Stimulated activated CD4-positive, alpha-beta T cell treated with anti-CD3 and anti-CD28 coated beads, Interleukin-12 subunit alpha, Interleukin-12 subunit beta, amount 100 ng/mL, for 24 hours (primary cell): ENCODE measurements at places on chromosomes 12 and 14.
A peak's percentile ranks its signal among the peaks of the same experiment; 100 is the strongest.

DNA sequence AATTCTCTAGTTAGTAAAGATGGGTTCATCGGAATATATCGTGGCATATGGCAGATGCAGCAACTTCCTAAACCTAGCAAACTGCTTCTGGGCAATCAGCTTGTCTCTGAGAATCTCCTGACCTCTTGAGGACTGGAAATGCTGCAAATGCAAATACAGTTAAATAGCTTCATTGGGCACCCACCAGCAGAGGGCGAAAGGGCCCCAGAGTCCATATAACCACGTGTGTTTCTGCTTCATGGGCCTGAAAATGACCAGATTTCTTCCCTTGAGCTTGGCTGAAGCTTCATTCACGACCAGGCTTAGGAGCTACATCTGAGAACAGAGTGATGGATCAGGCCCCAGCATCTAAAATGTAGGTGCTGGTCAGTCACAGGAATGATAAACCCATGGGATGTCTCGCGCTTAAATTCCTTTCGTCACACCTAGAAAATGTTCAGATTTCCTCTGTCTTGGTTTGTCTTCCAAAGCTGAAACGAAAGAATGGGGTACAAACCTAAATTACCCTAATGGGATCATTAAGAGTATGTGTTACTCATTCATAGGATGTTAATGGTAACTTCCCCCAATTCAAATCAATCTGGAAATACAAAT, 1482.5 kb upstream of the TMEM132C start:
- DNase-seq, result no peak

- DNase-seq, result no peak
These were observed 116.9 kb upstream of the PWP1 start for GRCh38 chr12:107568718-107569117.

DNA sequence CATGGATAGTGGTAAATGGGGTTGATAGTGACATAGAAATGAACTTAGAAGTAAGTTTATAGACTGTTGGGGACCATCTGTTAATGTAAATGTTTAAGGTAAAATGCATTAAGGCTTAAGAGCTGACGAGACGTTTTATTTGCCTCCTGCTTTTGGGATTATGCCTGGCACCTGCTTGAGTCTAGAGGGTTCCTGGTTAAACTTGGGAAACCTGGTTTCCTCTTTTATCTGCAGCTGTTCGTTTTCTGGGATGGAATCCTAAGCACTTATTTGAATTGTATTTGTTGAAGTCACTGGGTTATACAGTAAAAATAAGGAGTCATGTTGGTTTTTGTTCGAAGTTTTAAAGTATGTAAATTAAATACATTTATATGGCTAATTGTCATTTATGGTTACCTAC, 914.7 kb downstream of the NRXN3 start:
- no peak for DNase-seq

DNA sequence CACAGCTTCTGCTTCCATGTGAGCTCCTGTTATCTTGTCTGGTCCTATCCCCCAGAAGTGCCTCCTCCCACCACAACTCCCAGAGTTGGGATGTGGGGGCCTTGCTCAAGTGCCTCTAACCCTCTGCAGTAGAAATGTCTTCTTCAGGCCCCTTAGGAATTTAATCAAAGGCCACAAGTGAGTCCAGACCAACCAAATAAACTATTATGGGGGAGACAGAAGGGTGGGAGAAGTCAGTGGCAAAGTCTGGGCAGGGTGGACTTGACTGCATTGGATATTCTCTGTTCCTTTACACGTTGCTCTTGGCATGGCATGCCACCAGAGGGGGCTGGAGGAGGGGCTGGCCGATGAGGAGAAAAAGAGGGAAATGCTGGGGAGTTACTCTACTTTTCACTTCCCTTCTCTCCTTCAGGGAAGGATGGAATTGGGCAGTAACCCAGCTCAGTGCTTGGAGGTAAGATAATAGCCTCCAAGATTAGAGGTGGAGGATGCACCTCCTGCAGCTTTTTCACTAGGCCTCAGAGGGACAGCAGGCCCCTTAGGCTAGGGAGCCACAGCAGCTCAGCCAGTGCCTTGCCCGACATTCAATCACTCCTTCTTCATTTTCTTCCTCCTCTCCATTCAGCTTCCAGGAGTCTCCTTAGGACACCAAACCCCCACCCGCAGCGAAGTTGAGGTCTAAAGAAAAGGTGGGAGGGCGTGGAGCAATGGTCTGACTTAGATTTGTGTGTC, 1.2 kb upstream of the AP1G2 start:
- no peak for DNase-seq

- no peak for DNase-seq
These were observed 69.9 kb upstream of the C14orf180 start for GRCh38 chr14:104509673-104510072.

DNA sequence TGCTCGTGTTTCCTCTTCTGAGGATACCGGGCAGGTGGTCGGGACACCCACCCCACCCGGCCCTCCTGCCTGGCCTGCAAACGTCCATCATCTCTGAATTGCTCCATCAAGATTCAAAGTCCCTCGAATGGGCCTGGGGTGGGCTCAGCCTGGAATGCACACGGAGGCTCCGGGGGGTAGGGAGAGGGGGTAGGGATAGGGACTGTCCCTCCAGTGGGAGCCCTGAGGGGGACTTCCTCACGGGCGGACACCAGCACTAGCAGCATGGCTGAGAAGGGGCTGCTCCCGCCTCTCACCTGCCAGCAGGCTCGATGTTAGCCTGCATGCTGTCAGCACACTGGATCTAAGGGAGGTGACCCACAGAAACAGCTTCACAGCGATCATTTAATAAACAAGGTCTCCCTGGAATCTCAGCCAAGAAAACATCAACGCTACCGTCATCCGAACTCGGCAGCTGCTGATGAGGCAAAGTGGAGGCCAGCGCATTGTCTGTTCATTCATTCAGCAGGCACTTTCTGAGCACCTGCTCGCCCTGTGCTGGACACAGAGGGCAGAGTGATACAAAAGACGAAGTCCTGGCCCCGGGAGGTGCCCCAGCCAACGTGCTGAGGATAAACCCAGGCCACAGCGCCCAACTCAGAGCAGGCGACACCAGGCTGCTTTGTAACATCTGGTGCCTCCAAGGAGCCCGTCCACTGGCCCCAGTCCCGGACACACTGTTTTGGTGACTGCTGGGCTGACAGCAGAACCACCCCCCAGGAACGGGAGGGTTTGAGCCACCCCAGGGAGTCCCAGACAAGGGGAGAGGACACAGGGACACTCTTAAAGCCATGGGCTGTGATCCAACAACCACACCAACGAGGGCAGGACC, 6.3 kb downstream of the TMEM179 start:
- no peak for DNase-seq

GRCh38 chr12:86634456-86635410, 378.5 kb upstream of the MGAT4C start:
- no peak for DNase-seq

- DNase-seq, result no peak
These were observed 53.6 kb upstream of the BCL2L14 start for GRCh38 chr12:12017135-12017581.

DNA sequence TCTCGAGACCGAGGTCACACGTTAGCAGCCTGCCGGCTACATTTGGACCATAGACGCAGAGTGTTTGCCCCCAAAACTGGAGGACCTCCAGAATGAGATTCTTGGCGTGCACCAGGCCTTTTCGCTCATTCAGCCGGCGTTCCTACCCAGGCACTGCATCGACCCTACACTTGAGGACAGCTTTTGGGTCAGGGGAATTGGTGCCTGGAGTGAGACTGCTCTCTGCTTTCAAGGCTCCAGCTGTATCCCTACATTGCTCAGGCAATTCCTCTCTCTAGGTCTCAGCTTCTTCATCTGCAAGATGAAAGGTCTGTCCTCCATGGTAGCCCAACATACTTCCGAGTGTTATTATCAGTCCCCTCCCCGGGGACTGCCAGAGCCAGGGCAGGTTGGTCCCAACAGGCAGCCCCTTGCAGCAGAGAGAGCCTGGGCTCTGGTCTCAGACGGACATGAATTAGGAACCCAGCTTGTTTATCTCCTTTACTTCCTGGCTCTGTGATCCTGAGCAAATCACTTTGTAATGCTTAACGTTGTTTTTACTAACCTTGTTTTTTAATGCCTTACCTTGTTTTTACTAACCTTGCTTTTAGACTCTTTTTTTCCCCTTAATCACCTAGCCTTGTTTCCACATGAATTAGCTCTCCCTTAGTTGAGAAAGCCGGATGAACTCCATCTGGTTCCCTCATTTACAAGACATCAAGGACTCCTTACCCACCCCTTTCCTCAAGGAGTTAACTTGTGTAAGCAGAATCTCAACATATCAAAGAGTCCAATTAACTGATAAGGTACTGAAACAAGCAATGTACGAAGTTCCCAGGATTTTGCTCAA, 892 bp downstream of the TCHP start:
- DNase-seq, result no peak

GRCh38 chr12:5259523-5259922, 172.4 kb upstream of the NTF3 start:
- no peak for DNase-seq

GRCh38 chr14:94771158-94771905, 1.4 kb upstream of the GSC start:
- DNase-seq, result no peak

DNA sequence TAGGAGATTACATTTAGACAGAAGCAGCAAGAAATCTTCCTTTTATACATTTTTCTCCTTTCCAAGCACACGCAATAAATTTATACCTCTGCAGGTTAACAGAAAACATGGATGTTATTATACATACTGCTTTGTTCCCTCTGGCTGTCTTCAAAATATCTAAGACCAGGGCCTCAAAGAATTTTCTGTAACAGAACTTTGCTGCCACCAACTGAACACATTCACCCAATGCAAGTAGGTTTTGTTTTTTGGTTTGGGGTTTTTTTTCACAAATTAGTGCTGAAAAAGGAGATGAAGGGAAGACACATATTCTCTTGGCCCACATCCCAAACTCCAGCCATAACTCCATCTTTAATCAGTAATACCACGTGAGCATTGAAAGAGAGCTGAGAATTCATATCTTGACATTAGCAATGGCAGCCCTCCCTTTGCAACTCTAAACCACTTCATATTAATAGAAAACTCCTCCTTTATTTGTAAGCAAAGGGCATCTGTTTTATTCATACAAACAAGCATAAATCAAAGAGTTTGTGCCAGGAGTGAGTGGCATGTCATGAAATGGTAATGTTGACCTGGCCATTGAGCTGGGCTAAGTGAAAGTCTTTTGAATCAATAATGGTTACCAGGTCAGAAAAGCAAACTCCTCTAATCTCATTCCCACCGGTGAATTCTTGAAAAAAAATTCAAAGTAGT, 150.8 kb upstream of the FSCB start:
- DNase-seq, result no peak

DNA sequence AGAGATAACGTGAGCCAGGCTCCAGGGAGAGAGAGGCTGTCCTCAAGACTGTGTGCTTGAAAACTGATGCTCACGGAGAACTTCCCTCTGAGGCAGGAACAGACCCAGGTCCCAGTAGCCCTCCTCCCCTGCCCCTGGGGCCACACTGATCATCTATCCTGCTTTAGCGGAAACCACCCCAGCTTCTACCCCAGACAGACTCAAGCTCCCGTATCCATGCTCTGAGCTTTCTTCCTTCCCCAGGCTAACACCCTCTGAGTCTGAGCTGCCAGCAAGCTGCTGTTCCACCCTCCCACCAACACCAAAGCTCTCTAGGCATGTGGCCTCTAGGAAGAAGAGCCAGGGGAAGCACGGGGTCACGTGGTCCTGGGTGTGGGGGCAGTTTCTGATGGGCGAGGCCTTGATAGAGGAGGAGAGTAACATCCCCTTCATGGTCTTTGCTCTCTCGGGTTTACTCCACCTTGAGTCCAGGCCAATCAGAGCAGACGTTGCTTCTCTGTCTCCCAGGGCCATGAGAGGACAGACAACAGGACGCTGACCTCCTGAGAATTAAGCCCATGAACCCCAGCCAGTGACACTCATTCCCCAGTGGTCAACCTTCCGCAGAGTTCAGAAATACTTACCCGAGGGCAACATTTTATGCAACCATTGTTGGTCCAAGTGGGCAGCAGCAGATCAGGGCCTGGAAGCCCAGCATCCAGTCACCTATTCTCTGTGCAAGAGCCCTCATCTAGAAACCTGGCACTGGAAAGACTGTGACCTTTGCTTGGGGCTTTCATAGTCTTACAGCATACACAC, 1.4 kb downstream of the PCK2 start:
- DNase-seq, result peak; percentile 66

GRCh38 chr12:6914246-6914946, at the start of gene ENO2:
TSS of gene ENO2 (plus strand) at chr12:6914580. CDS start at chr12:6915833, 1,253 bp downstream.
- DNase-seq, result peak; percentile 62

- no peak for DNase-seq
These were observed 81.5 kb downstream of the CCDC88C start for GRCh38 chr14:91336093-91336450.

DNA sequence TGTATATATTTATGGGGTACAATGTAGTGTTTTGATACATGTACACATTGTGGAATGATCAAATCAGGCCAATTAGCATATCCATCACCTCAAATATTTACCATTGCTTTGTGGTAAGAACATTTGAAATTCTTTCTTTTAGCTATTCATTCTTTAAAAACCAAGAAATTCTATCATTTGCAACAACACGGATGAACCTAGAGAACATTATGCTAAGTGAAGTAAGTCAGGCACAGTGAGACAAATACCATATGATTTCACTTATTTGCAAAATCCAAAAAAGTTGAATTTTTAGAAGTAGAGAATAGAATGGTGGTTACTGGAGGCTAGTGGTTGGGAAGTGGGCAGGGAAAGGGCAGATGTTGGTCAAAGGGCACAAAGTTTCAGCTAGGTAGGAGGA, 129.3 kb upstream of the PTPRQ start:
- DNase-seq, result no peak

DNA sequence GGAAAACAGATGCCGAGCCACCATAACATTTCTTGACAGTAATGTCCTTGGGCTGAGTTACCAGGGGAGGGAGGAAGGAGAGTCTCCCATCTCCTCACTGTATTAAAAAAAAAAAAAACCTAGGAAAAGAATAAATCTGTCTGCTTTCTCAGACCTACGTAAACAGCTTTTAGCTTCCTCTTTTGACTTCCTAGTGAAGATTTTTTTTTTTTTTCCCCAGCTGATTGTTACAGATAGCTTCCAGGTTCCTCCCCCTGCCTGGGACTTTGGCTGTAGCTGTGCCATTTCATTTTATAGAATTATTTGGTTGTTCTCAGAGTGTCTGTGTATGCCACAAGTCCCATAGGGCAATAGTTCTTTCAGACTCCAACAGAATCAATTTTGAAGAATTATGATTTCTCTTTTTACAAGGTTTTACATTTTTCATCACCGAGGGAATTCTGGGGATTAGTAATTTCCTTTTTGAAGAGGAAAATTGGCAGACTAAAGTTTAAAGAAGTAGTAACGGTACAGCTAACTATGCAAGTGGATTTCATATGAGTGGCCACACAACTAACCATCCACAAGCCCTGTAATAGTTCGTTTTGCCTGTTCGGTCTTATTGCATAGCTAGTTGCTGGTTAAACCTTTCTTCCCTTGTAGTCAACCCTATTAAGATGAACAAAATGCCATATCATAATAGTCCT, 23.1 kb upstream of the GNS start:
- no peak for DNase-seq

GRCh38 chr12:94329366-94329765, 130.3 kb downstream of the CEP83 start:
- no peak for DNase-seq

GRCh38 chr12:45379261-45379660, 163.4 kb downstream of the ANO6 start:
- no peak for DNase-seq

- DNase-seq, result no peak
These were observed 169.2 kb downstream of the PAWR start for GRCh38 chr12:79521576-79521975.

- DNase-seq, result no peak
These were observed 713.9 kb upstream of the USP15 start for GRCh38 chr12:61546296-61546695.
